ENCODE measurements at places on chromosomes 13 and 19.

DNA sequence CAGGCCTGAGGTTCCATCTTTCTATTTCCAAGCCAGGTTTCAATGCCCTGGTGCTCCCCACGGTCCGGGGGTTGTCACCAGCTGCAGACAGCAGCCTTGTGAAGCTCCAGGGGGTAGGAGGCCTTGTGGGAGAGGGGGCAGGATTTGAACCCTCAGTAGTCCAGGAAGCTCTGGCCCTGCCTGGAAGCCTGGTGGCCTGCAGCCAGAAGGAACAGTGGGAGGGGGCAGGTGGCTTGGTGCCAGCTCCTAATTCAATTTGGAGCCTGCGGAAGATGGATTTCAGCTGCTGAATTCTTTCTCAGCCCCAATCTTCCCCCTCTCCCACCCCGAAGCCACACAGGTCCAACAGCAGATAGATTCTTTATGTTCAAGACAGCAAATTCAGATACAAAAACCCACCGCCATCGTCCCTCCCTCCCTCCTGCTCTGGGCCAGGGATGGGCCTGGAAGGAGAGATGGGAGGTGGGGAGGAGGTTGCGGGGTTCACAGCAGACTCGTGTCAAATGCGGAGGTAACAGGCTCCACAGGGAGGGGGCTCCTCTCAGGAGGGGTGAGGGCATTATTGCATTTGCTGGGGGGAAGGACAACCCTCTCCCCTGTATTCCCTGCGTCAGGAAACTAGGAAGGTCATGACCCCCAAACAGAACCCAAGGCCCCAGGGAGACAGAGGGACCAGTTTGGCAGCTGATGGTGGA is 2.4 kb upstream of the PTGER1 start:
- H3K36me3 ChIP-seq: peaks cover 4% of the 10 kb centered on the region
- H3K27ac ChIP-seq: no peak overlapping the region
- DNase-seq: no peak

DNA sequence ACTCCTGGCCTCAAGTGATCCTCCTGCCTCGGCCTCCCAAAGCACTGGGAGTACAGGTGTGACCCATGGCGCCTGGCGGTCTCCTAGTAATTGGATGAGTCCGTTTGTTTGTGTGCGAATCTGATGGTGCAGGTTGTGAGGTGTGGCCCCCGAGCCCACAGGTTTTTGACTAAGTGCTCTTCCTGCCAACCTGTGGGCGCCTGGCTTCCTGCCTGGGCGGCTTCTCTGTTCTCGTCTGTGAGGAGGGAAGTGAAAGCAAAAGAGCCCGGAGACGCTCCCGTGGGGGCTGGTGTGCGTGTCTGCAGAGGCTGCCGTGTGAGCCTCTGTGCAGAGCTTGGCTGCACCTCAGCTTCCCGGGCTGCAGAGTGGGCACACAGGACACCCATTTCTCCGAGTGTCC is 10.0 kb downstream of the ARHGAP45 start:
- peaks cover 34% of the 10 kb centered on the region for H3K4me1 ChIP-seq
- H3K27ac ChIP-seq: peak overlapping the region; percentile 87
- H3K36me3 ChIP-seq: peaks cover 50% of the 10 kb centered on the region
- no peaks in the 10 kb centered on the region for H3K27me3 ChIP-seq

DNA sequence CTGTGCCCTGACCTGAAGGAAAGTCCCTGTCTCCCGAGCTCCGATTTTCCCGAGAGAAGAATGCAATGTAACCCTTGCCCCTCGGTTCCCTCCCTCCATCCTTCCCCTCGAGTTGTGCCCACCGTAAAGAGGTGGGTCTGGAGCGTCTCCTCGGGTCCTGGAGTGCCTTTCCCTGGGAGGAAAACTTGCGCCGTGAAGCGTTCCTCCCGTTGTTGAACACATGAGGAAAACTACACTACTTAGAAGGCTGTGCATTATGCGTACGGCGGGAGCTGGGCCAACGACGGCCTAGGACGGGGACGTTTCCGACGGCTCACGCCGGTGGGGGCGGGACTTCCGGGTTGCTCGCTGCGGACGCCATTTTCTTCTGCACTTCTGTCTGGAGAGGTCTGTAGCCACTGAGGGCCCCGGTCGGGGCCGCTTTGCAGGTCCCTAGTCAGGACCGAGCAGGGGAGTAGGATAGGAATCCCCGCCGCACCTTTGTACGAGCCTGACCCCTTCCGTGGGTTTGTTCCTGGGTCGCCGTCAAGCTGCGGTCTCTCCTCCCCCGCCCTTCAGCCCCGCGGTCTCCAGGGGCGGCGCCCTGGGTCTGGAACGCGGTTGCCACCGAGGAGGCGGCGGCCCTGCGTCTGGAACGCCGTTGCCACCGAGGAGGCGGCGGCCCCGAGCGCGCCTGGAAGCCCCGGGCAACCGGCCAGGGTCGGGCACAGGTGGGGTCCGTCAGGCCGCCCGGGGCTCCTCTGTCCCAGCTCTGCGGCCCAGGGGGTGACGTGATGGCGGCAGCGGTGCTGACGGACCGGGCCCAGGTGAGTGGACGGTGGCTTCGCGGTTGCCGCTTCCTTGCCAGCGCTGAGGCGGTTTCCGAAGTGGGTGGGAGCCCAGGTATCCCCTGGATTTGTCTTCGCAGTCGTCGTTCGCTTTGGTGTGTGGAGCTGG is at the start of gene ZNF264:
Gene ZNF264, plus strand, starts transcription at position 360 of the 936 bp plus-strand sequence. Its CDS starts 414 bp downstream, at position 774.
- H3K27ac ChIP-seq: peak within 1 kb of the TSS; percentile 93
- peak within 1 kb of the TSS; percentile 94 for H3K4me3 ChIP-seq
- peak; percentile 90 for DNase-seq
- H3K27me3 ChIP-seq: no peaks in the 10 kb centered on the region
- H3K36me3 ChIP-seq: peaks cover 59% of the 10 kb centered on the region

GRCh38 chr13:29196409-29197074 is 376.4 kb downstream of the MTUS2 start:
- DNase-seq: no peak
- no peaks in the 10 kb centered on the region for H3K36me3 ChIP-seq
- no peaks in the 10 kb centered on the region for H3K4me1 ChIP-seq
- no peak overlapping the region for H3K4me3 ChIP-seq
- H3K27ac ChIP-seq: no peak overlapping the region
- no peaks in the 10 kb centered on the region for H3K27me3 ChIP-seq

GRCh38 chr19:13162724-13163608 is 12.8 kb downstream of the IER2 start:
- H3K27ac ChIP-seq: peak overlapping the region; percentile 96
- H3K4me1 ChIP-seq: peaks cover 52% of the 10 kb centered on the region
- peaks cover 10% of the 10 kb centered on the region for H3K36me3 ChIP-seq
- peak overlapping the region; percentile 92 for H3K4me3 ChIP-seq
- no peaks in the 10 kb centered on the region for H3K27me3 ChIP-seq

- no peak for DNase-seq
- H3K27ac ChIP-seq: no peak overlapping the region
- H3K4me1 ChIP-seq: no peaks in the 10 kb centered on the region
These were observed 19.5 kb downstream of the ADGRE2 start for GRCh38 chr19:14758816-14759215.

GRCh38 chr19:12788682-12789097 is 2.6 kb upstream of the JUNB start:
- H3K4me1 ChIP-seq: peaks cover 19% of the 10 kb centered on the region
- H3K27ac ChIP-seq: peak overlapping the region; percentile 92
- H3K36me3 ChIP-seq: peaks cover 1% of the 10 kb centered on the region
- no peak for DNase-seq
- peak overlapping the region; percentile 92 for H3K4me3 ChIP-seq

DNA sequence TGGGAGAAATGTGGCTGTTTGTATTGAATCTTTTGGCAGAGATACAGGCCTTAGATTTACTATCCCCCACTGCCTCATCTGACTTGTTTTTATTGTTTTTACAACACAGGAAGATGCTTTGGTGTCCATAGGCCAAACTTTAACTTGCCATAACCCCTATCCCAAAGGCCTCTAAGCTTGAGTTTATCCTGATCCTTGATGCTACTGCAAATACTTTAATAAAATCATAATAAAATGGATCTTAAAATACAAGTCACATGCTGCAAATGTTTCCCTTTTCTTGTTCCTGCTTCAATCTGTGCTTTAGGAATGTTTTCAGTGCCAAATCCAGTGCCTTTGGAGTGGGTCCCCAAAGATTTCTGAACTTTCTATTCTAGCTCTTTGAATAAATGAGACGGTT is 770.6 kb downstream of the DACH1 start:
- no peak for DNase-seq
- no peak overlapping the region for H3K27ac ChIP-seq
- H3K27me3 ChIP-seq: no peaks in the 10 kb centered on the region
